NCI-H187 treated with DMSO at 0.1 percent for 48 hours (cell line): ENCODE measurements at places on chromosomes 3 and 15.

DNA sequence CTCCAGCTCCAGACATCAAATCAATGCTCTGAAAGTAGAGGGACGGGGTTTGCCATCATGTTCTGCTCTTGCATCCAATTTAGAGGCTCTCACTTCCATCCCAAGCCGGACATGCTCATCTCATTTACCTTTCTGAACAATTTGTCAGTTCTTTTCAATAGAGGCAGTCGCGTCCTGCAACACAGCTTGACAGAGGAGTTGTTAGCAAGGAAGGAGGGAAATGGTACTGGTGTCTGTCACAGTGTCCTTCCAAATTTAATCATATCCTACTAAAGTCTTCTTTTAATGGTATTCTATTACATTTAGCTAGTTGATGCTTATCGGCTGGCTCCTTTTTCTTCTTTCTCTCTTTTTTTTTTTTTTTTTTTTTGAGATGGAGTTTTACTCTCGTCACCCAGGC lies 45.6 kb downstream of the HHLA2 start:
- DNase-seq, result no peak

DNA sequence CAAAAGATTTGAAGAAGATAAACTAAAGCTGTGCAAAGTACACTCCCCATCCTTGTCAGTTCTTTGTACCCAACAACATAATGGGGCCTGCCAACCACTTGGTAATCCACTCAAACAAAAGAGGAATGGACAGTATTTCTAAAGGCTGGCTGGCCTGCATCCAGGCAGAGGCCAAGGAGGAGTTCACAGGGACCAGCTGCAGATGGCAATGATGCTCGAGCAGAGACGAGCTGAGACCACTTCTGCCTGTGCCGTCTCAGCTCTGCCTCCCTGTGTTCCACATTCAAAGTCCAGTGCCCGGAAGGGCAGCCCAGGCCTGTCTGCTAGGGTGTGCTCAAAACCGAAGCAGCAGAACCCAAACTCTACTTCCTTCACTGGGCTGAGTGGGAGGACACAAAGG lies 14.3 kb downstream of the CXCR6 start:
- DNase-seq, result no peak

DNA sequence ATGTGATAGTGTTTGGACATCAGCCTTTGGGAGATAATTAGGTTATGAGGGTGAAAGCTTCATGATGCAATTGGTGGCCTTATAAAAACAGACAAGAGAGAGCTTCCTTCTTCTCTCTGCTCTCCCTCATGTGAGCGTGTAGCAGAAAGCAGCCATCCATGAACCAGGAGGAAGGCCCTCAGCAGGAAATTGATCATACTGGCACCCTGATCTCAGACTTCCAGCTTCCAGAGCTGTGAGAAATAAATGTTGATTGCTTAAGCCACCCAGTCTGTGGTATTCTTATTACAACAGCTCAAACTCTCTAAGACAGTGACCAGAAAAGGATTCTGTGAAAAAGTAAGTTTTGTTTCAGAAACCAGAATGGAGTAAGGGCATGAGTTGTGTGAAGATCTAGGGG lies 13.3 kb downstream of the STAC start:
- no peak for DNase-seq

- DNase-seq, result no peak
Observed at GRCh38 chr3:14540821-14541385, 761 bp upstream of the GRIP2 start.

DNA sequence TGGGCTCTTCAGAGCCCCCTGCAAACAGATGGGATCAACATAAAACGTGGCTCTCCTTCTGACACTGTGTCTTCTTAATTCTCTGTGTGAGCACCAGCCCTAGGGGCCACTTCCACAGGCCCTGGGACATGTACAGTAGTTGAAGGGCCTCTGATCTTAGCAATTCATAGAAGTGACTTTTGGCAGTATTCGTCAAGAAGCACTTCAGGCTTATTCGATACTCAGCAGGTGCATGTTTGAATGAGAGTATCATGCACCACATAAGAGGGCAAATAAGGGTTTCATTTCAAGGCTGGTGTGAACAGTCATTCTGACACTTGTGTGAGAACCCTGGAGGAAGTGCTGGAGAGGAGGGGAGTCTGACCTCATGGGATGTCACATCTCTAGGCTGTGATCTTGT lies 113.9 kb downstream of the GABRG3 start:
- peak; percentile 41 for DNase-seq

DNA sequence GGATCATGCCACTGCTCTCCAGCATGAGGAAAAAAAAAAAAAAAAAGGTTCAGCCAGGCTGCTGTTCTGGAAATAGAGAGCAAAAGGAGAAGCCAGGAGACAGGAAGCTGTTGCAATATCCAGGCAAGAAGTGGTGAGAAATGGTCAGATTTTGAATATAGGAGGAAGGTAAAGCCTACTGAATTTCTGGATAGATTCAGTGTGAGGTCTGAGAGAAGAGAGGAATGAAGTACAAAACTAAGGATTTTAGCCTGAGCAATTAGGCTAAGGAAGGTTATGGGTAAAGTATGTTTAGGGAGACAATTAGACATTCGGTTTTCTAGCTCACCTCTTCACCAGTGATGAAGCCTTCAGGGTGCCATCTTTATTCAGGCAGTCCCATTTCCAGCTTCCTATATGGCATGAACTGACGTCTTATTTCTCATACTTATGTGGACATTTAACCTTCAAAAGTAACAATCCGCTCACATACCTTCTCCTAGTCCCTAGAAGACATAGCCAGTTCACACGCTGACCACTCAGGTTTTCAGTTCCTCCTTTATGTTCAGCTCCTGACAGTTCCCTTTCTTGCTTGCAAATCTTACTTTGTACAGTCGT lies 57.2 kb downstream of the KIF9 start:
- DNase-seq, result no peak

- no peak for DNase-seq
Observed at GRCh38 chr3:190301591-190301990, 20.7 kb downstream of the CLDN1 start.

GRCh38 chr3:15345066-15345607 lies 12.8 kb upstream of the SH3BP5 start:
- peak; percentile 11 for DNase-seq

DNA sequence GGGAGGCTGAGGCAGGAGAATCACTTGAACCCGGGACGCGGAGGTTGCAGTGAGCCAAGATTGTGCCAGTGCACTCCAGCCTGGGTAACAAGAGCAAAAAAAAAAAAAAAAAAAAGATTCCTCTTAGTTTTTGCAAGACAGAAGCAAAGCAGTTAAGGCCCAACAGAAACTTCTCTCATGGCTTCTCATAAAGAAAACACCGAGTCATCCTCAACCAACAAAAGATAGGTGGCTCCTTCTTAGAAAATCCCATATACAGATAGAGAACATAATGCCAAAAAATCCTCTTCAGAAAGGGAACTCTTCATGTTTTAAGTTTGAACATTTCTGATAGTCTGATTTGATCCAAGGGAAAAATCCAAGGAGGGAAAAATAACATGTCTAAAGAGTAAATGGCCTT lies 12.5 kb upstream of the SKIL start:
- DNase-seq, result no peak

- DNase-seq, result no peak
Observed at GRCh38 chr3:156547637-156548036, 7.3 kb downstream of the SSR3 start.

GRCh38 chr3:129022114-129023007 lies 21.3 kb downstream of the EFCC1 start:
- no peak for DNase-seq

DNA sequence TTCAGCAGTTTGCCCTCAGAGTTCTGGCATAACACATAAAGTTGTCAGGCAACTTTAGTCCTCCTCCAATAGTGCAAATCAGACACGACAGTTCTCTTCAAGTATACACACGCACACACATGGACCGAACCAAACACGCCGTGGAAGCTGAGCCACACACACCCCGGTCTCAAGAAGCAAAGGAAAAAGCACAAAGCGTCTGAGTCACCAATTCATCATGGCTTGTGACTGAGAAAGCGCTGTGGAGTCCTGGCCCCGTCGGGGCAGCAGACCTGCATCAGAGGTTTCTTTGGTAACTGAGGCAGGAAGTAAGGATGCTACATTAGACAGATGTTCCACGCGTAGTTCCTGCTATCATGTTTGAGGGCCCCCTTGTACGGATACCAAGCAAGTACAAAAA lies 85.7 kb downstream of the VGLL4 start:
- DNase-seq, result no peak

DNA sequence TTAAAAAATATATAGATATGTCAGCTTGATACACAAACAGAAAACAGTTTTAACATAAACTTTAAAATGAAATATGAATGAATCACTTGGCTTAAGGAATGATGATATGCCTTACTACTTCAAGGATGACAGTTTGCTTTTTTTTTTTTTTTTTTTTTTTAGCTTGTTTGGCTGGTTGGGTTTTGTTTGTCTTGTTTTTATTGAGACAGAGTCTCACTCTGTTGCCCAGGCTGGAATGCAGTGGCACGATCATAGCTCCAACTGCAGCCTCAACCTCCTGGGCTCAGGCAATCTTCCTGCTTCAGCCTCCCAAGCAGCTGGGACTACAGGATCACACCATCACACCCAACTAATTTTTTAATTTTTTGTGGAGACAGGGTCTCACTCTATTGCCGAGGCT lies 14.5 kb downstream of the LRRC2 start:
- DNase-seq, result no peak
